ENCODE measurements at places on chromosomes 1 and 21.

GRCh38 chr1:153933430-153933829 is 10.7 kb upstream of the GATAD2B start:
- H3K4me3 ChIP-seq = no peak overlapping the region
- peaks cover 28% of the 10 kb centered on the region for H3K36me3 ChIP-seq
- H3K27ac ChIP-seq = no peak overlapping the region
- H3K4me1 ChIP-seq = no peaks in the 10 kb centered on the region
- DNase-seq = no peak

GRCh38 chr1:175842550-175842949 is 99.2 kb upstream of the TNR start:
- no peak overlapping the region for H3K4me3 ChIP-seq
- H3K4me1 ChIP-seq = no peaks in the 10 kb centered on the region
- H3K27me3 ChIP-seq = no peaks in the 10 kb centered on the region
- no peaks in the 10 kb centered on the region for H3K36me3 ChIP-seq
- no peak for DNase-seq
- no peak overlapping the region for H3K27ac ChIP-seq

DNA sequence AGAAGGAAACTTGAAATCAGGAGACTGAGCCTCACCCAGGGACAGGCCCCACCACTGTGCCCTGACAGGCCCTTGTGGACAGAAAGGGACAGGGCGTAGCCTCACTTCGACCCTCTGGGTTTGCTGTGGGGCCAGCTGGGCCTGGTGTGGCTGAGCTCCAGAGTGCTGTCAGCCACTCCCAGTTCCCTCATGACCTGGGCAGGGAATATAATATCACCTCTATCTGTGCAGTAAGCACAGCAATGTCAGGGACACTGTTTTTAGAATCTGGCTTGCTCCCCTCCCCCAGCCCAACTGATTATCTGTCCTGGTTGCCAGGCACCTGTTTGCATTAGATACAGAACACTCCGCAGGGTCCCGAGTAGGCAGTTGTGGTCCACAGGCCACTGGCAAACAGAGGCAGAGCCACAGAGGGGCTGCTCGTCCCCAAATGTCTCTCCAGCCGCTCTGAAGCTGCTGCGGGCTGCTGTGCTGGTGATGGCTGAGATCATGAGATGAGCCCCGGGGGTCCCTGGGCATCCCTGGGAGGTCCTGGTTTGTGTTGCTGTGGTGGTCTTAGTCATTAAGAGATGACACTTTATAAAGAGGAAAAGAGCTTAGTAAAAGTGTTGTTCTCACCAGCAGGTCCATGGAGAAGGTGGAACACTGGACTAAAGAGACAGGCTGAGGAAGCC is 51.6 kb downstream of the ETS2 start:
- DNase-seq = no peak
- peaks cover 6% of the 10 kb centered on the region for H3K4me1 ChIP-seq
- H3K27me3 ChIP-seq = no peaks in the 10 kb centered on the region
- H3K4me3 ChIP-seq = no peak overlapping the region

GRCh38 chr1:159936273-159936904 is 9.0 kb downstream of the IGSF9 start:
- H3K27ac ChIP-seq = peak overlapping the region; percentile 0
- no peaks in the 10 kb centered on the region for H3K27me3 ChIP-seq
- H3K4me3 ChIP-seq = no peak overlapping the region
- H3K4me1 ChIP-seq = peaks cover 38% of the 10 kb centered on the region

- no peak overlapping the region for H3K27ac ChIP-seq
- no peak for DNase-seq
- no peaks in the 10 kb centered on the region for H3K4me1 ChIP-seq
- no peak overlapping the region for H3K4me3 ChIP-seq
Observed at GRCh38 chr1:241140670-241141069, 216.3 kb downstream of the RGS7 start.

GRCh38 chr21:42149656-42150473 is 69.1 kb upstream of the ABCG1 start:
- H3K4me1 ChIP-seq = peaks cover 3% of the 10 kb centered on the region
- H3K36me3 ChIP-seq = no peaks in the 10 kb centered on the region
- H3K4me3 ChIP-seq = no peak overlapping the region

DNA sequence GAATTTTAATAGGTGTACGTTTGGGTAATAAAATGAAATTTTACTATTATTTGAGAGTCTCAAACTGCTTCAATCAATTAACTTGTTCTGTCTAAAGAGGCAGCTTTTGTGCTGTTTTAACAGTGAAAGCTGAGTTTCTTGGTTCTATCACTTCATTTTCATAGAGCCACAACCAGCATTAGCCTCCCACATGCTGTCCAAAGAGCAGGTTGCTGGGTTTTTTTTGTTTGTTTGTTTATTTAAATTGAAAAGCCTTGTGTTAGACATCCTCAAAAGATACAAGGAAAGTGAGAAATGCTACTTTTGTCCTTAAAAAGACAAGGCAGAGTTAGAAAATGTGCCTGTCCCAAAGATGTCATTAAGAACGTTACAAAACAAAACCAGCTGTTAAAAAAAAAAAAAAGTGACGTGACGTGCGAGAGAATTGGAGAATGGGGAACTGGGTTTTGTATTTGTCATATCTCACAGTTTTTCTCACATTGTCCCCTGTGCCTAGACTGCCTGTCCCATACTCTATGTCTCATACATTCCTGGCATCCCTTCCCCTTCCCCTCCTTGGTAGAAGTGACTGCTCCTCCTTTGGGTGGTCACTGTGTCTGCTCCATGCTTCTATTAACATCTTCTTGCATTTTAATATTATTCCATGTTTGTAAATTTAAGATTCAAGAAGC is 63.1 kb upstream of the CD34 start:
- no peaks in the 10 kb centered on the region for H3K4me1 ChIP-seq
- no peaks in the 10 kb centered on the region for H3K36me3 ChIP-seq
- no peak overlapping the region for H3K27ac ChIP-seq
- no peaks in the 10 kb centered on the region for H3K27me3 ChIP-seq
- DNase-seq = no peak
- no peak overlapping the region for H3K4me3 ChIP-seq

DNA sequence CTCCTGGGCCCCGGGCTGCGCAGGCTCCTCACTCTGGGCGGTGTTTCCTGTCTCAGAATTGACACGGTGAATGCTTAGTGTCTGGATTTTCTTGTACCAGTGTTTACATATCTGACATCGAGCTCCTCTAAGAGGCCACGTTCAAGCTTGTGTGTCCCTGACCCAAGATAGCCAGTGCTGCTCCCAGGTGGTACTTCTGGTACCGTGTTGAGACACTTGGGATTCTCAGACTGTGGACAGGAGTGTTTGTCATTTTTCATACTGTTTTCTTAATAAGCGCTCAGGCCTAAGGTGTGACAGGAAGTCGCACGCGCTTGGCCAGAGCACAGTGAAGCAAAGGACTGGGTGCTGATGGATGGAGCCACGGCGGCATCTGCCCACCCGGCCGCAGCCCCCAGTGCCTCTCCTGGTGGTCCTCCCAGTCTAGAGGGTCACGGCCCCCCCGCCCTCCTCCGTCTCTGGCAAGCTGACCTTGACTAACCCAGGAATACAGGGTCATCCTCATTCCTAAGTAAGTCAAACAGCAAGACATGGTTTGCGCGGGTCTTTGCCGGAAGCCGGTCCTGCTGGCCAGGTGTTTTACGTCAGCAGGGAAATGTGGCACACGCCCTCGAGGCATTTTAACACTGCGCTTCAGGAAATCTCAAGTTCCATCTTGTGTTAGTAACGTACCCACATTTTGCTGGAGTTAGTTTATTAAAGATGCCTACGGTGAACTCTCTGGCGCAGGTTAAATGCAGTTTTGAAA is 8.0 kb downstream of the PEX10 start:
- H3K27me3 ChIP-seq = no peaks in the 10 kb centered on the region
- H3K36me3 ChIP-seq = peaks cover 29% of the 10 kb centered on the region
- no peak for DNase-seq
- no peak overlapping the region for H3K4me3 ChIP-seq

- peaks cover 33% of the 10 kb centered on the region for H3K4me1 ChIP-seq
- peak overlapping the region; percentile 61 for H3K27ac ChIP-seq
- H3K27me3 ChIP-seq = no peaks in the 10 kb centered on the region
- no peaks in the 10 kb centered on the region for H3K36me3 ChIP-seq
- no peak for DNase-seq
- H3K4me3 ChIP-seq = no peak overlapping the region
Observed at GRCh38 chr1:109883248-109883955, 27.2 kb upstream of the CSF1 start.

- H3K4me1 ChIP-seq = no peaks in the 10 kb centered on the region
- H3K27ac ChIP-seq = no peak overlapping the region
- no peaks in the 10 kb centered on the region for H3K36me3 ChIP-seq
- H3K4me3 ChIP-seq = no peak overlapping the region
- no peak for DNase-seq
Observed at GRCh38 chr1:118898712-118899111, 89.4 kb downstream of the TBX15 start.

DNA sequence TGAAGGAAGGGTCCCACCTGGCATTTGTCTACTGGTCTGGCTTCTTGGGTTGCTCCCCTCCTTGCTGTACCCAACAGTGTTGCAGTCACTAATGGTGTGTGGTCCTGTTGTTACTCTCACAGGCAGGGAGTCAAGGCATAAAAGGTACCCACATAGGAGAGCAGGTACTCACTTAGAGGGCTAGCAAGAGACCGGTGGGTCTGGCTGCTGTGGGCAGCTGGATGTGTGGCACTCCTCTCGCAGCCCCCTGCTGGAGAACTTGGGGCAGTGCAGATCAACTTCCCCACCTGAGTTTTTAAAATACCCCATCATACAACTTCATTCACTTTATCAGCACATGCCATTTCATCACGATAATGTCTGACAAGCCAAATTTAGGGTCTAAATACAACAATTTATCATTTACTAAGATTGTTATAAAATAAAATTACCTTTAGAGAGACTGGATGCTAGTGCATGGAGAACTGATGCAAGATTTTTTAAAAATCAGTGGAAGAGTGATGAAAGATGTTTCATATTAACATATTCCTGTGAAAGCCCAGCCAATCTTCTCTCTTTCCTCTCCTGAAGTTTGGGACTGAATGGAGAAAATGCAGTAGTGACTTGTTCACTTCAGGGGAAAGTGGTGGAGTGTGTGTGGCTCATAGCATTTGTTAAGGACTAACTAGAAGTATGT is 42.8 kb downstream of the ACP6 start:
- no peak overlapping the region for H3K4me3 ChIP-seq
- H3K4me1 ChIP-seq = no peaks in the 10 kb centered on the region
- no peak for DNase-seq
- H3K36me3 ChIP-seq = no peaks in the 10 kb centered on the region
- H3K27ac ChIP-seq = no peak overlapping the region
- no peaks in the 10 kb centered on the region for H3K27me3 ChIP-seq

- no peak for DNase-seq
- H3K27me3 ChIP-seq = no peaks in the 10 kb centered on the region
- H3K36me3 ChIP-seq = no peaks in the 10 kb centered on the region
- no peak overlapping the region for H3K4me3 ChIP-seq
- no peaks in the 10 kb centered on the region for H3K4me1 ChIP-seq
- H3K27ac ChIP-seq = no peak overlapping the region
Observed at GRCh38 chr21:28923439-28923975, 69.2 kb downstream of the LTN1 start.

GRCh38 chr1:152964536-152964935 is 5.9 kb upstream of the SPRR4 start:
- H3K4me1 ChIP-seq = no peaks in the 10 kb centered on the region
- H3K27ac ChIP-seq = no peak overlapping the region
- no peaks in the 10 kb centered on the region for H3K27me3 ChIP-seq
- no peaks in the 10 kb centered on the region for H3K36me3 ChIP-seq
- DNase-seq = no peak
- no peak overlapping the region for H3K4me3 ChIP-seq

GRCh38 chr1:64882574-64883255 is 83.6 kb downstream of the JAK1 start:
- no peaks in the 10 kb centered on the region for H3K27me3 ChIP-seq
- no peaks in the 10 kb centered on the region for H3K4me1 ChIP-seq
- no peak overlapping the region for H3K27ac ChIP-seq
- DNase-seq = no peak
- H3K4me3 ChIP-seq = no peak overlapping the region

GRCh38 chr1:107748531-107748930 is 216.4 kb downstream of the VAV3 start:
- no peak overlapping the region for H3K27ac ChIP-seq
- H3K36me3 ChIP-seq = no peaks in the 10 kb centered on the region
- no peak overlapping the region for H3K4me3 ChIP-seq
- no peaks in the 10 kb centered on the region for H3K27me3 ChIP-seq
- no peak for DNase-seq

DNA sequence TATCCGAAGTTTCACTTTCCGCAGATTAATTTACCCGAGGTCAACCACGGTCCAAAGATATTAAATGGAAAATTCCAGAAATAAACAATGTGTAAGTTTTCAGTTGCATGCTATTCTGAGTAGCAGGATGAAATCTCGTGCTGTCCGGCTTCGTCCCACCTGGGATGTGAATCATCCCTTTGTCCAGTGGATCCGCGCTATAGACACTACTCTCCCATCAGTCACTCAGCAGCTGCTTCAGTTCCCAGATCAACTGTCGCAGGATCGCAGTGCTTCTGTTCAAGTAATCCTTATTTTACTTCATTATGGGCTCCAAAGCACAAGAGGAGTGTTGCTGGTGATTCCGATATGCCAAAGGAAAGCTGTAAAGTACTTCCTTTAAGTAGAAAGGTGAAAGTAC is 8.3 kb upstream of the LRP8 start:
- no peak overlapping the region for H3K4me3 ChIP-seq
- no peak for DNase-seq
- H3K36me3 ChIP-seq = no peaks in the 10 kb centered on the region
- no peaks in the 10 kb centered on the region for H3K27me3 ChIP-seq
- no peak overlapping the region for H3K27ac ChIP-seq
- H3K4me1 ChIP-seq = no peaks in the 10 kb centered on the region

GRCh38 chr1:89557445-89557825 is 32.8 kb downstream of the LRRC8B start:
- H3K27ac ChIP-seq = no peak overlapping the region
- no peaks in the 10 kb centered on the region for H3K36me3 ChIP-seq
- no peak for DNase-seq
- H3K4me1 ChIP-seq = no peaks in the 10 kb centered on the region

- H3K36me3 ChIP-seq = no peaks in the 10 kb centered on the region
- H3K4me3 ChIP-seq = no peak overlapping the region
- no peak overlapping the region for H3K27ac ChIP-seq
- no peak for DNase-seq
- H3K4me1 ChIP-seq = peaks cover 11% of the 10 kb centered on the region
Observed at GRCh38 chr1:110125810-110126209, 13.6 kb downstream of the UBL4B start.

GRCh38 chr1:220224611-220225124 is 47.6 kb downstream of the RAB3GAP2 start:
- no peaks in the 10 kb centered on the region for H3K4me1 ChIP-seq
- no peak overlapping the region for H3K27ac ChIP-seq
- no peak for DNase-seq
- no peaks in the 10 kb centered on the region for H3K36me3 ChIP-seq

DNA sequence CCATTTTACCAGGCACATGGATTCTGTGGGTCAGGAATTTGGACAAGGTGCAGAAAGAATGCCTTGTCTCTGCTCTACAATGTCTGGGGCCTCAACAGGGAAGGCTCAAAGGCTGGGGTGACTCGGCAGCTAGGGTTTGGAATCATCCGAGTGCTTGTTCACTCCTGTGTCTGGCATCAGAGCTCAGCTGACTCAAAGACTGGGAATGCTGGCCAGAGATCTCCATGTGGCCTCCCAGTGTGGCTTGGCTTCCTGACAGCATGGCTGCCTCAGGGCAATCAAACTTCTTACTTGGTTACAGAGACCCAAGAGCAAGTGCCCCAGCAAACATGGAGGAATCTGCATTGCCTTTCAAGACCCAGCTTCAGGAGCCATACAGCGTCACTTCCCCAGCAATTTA is 110.5 kb downstream of the TOMM20 start:
- H3K4me3 ChIP-seq = no peak overlapping the region
- no peaks in the 10 kb centered on the region for H3K36me3 ChIP-seq
- no peaks in the 10 kb centered on the region for H3K27me3 ChIP-seq
